Stimulated activated CD8-positive, alpha-beta memory T cell treated with anti-CD3 and anti-CD28 coated beads, Interleukin-4, amount 100 ng/mL, for 4 hours (primary cell): ENCODE measurements at places on chromosomes 4 and X.

DNA sequence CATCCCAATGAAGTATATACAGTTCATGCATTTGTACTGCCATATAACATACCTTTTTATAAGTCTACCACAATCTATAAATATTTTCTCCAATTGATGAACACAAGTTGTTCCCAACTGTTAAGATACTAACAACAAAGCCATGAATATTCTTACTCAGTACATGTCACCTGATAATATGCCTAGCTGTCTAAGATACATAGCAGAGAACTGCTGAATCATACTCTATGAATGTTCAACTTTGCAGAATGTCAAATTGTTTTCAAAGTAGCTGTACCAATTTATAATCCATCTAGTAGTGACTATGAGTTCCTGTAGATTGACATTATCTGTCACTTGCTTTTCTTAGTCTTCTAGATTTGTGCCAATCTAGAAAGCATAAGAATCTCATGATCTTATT is 84.9 kb downstream of the RAB28 start:
- DNase-seq = no peak

- DNase-seq = no peak
Measured at GRCh38 chrX:13142891-13143290, 98.5 kb upstream of the FAM9C start.

GRCh38 chrX:154466907-154467306 is 8.8 kb downstream of the PLXNA3 start:
- DNase-seq = no peak

GRCh38 chr4:42633605-42634388 is 23.1 kb downstream of the ATP8A1 start:
- DNase-seq = no peak

DNA sequence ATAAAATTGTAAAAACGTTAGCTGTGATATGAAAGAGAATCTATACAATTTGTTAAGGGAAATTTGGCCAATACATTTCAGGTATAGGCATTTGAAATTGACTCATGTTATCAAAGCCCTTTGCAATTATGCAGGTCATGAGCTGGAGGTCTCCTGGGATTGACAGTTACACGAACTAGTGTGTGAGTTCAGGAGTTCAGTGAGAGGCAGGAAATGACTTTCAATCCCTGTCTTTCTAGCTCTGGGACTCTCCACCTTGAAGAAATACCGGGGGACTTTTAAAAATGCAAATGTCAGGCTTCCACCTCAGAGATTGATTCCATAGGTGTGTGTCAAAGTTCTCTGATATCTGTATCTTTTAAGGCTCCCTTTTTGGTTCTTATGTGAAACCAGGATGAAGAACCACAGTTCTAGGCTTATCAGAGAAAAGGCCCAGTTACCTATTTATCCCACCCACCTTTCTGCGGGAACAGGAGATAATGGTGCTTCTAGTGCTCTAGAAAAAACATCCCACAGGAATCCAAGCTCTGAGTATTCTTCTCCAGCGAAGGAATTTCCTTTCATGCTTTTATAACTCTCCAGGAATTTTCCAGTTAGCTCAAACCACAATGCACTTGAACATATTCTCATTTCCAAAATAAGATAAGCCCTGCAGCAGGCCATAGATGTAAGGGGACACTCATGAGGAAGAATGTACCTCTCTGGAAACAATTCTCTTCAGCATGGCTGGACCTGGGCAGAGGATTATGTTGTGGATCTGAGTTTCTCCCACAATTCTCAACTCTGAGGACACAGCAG is 501.0 kb downstream of the IDS start:
- no peak for DNase-seq

GRCh38 chr4:148843625-148844024 is 401.4 kb upstream of the NR3C2 start:
- no peak for DNase-seq

- no peak for DNase-seq
Measured at GRCh38 chr4:73197220-73197619, 61.4 kb downstream of the ANKRD17 start.

DNA sequence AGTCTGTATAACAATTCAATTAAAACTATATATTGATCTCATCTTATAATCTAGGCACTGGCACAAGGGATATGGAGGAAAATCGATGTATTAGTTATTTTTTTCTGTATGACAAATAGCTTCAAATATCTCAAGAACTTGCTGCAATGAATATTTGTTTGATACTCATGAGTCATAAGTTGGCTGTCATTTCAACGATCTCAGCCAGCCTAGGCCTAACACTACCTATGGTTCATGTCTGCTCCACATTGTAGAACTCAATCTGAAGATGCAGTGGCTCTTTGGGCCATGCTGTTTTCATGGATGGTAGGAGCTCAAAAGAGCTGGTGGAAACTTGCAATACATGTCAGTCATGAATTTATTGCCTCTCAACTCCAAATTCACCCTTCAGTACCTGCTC is 44.7 kb downstream of the MAGEB17 start:
- no peak for DNase-seq

DNA sequence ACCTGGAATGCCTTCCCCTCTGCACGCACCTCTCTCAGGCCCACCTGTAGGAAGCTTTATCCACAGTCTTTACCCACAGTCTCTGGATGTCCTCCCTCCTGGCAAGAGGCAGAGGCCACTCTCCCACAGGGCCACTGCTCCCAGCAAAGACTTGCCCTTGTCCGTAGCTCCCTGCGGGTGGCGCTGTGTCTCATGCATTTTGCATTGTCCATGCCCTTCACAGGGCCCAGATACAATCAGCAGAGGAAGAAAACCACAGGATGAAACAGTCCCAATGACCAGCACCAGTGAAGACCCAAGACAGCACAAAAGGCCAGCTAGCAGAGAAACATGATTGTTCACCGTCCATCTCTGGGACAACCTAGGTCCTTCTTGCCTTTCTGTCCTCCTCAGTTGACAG is 2.1 kb upstream of the NSG1 start:
- no peak for DNase-seq

DNA sequence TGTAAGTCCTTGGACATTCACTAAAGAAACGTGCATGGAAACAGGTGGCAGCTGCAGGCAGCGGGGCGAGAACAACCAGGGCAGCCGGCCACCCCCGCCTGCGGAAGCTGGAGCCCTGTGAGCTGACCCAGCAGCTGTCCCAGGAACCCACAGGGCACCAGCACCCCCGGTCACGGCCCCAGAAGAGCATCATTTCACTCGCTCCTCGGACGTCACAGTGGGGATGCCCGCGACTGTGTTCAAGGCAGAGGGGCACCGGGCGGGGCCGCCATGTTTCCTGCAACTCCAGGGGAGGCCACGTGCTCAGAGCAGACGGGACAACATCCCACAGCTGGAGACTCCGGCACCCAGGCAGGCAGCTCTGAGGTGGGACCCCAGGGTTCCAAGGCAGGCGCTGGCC is 45.0 kb upstream of the CPLX1 start:
- DNase-seq = no peak

- DNase-seq = no peak
Measured at GRCh38 chrX:47129899-47130358, 14.6 kb downstream of the NDUFB11 start.

DNA sequence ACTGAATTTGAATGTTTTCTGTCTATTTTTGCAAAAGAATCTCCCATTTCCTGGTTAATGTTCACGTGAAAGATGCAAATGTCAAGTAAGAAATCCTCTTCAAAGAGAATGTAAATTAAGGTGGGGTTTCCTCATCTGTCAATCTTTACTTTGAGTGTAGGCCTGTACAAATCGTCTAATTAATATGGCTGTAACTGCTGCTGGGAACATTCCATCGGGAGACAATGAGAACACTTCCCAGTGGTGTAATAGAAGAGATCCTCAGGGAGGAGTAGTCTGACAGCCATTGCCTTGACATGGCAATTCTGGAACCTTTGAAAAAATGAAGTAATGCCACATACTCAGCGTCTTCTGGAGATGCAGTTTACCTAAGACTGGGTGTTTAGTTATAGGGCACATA is 3.7 kb downstream of the EREG start:
- DNase-seq = no peak

DNA sequence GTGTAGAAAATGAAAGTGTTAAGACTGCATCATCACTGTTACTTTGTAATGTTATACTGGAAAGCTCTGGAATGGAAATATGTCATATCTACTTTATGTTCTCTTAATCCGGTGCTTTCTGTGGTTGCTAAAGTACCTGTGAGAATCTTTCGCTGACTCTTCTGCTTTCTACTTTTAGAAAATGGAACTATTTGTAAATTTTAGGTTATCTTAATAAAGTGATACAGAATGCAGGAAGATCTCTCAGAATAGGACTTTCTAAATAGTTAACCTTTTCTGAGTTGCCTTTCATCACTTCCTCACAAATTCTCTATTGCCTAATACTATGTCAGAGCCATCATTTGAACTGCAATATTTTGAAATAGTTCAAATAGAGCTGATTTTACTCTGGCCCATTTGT is 69.3 kb downstream of the BMP2K start:
- DNase-seq = no peak

- no peak for DNase-seq
Measured at GRCh38 chr4:106277140-106277675, 38.8 kb downstream of the TBCK start.

DNA sequence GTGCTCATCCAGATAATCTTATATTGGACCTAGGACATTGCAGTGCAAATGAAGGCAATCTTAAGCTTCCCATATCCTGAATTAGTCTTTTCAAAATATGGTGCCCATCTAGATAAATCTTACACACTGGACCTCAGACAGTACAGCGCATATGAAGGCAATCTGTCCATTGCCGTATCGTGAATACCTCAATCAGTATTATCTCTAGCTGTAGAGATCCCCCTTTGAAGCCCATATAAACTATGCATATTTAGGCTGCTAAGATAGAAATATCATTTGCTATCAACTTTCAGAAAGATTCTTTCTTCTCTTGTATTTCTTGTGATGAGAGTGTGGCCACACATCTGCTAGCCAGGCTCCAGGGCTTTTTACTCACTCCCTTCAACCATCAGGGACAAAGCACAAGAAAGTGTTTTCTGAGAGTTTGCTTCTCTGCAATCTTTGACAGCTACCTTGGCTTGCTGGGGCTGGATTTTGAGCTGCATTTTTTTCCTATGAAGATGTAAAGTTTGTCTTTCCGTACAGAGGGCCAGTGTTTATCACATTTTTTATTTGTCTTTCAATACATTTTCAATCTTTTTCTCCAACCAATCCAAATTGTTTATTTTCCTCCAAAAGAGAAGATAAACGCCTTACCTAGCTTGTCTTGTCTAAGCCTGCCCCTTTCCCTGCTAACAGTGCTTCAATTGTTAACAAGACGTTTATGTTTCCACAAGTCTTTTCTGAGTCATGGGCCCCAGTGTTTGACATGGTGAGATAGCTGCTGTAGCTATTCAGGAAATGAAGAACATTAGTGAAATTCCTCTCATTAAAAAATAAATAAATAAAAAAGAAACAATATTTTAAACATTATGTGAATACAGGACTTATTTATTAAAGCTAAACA is 57.6 kb upstream of the FAT1 start:
- DNase-seq = no peak

DNA sequence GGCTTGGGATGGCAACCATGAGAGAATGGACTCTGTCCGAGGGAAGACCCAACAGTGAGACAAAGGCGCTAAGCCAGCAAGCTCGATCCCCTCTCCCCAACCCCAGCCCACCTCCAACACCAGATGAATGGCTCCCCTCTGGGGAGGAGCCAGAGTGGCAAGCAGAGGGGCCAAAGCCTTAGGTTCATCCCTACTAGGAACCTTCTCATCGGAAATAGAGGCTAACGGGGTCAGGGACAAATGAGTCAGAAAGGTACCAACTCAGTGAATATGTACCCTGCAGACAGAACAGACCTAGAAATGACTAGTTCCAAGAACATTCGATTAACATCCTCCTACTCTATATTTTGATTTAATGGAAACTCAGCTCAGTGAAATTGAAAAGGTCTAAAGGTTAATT is 73.9 kb downstream of the NSG1 start:
- DNase-seq = no peak

- DNase-seq = no peak
Measured at GRCh38 chr4:26885912-26886274, 25.3 kb downstream of the STIM2 start.

DNA sequence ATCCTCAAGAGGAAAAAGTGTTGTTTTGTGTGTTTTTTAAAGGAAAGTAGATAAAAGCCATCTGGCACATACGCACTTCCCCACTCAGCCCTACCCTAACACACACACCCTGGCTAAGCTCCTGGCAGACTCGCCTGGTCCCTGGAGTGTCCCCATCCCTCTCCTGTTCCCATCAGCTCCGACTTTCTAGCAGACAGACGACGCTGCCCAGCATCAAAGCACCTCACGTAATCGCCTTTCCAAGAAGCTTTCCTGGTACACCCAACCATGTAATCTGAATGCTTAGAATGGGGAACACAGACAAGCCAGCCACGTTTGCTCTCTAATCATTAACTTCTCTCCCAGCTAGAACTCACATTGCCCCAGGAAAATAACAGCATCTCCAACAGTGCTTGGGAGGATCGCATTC is 116.2 kb downstream of the AFAP1 start:
- DNase-seq = no peak

- DNase-seq = no peak
Measured at GRCh38 chr4:4791299-4792111, 68.0 kb upstream of the MSX1 start.

- DNase-seq = no peak
Measured at GRCh38 chr4:3174371-3175338, 74.3 kb upstream of the MSANTD1 start.

GRCh38 chrX:41862562-41863184 is 60.7 kb downstream of the CASK start:
- no peak for DNase-seq

DNA sequence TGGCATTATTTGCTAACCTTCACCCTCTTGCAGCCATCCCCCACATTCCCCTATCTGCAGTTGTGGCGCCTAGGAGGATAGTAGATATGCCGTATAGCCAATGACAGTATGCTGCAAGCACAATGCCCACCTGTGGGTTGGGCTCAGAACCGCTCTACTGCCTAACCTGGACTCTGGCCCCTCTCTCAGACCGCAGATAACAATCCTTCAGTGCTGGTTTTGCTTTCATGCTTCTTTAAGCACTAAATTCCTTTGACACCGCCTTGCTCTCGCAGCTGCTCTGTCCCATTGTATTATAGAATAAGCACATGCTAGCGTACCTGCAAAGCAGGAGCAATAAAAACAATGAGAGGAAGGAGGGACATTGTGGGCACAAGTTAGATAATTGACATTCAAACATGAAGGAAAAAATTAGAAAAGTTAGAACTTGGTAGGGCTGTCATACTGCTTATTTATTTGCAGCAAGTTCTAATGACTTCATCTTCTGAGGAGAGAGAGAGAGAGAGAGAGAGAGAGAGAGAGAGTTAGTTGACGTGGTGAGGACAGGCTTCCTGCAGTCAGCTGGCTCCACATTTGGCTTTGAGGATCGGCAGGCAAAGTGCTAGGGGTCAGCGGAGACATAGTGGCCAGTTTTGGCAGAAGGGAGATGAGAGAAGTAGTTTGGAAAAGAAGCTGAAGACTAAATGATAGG is 55.8 kb downstream of the WWC2 start:
- DNase-seq = no peak
